H4 (cell line): ENCODE measurements at places on chromosomes 6 and 20.

DNA sequence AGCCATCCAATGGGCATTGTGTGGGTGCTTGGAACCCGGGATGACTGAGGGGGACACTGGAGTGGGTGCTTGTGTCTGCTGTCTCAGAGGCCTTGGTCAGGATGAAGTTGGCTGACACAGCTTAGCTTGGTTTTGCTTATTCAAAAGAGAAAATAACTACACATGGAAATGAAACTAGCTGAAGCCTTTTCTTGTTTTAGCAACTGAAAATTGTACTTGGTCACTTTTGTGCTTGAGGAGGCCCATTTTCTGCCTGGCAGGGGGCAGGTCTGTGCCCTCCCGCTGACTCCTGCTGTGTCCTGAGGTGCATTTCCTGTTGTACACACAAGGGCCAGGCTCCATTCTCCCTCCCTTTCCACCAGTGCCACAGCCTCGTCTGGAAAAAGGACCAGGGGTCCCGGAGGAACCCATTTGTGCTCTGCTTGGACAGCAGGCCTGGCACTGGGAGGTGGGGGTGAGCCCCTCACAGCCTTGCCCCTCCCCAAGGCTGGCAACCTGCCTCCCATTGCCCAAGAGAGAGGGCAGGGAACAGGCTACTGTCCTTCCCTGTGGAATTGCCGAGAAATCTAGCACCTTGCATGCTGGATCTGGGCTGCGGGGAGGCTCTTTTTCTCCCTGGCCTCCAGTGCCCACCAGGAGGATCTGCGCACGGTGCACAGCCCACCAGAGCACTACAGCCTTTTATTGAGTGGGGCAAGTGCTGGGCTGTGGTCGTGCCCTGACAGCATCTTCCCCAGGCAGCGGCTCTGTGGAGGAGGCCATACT is 49.4 kb downstream of the PYGB start:
- no peak for DNase-seq

DNA sequence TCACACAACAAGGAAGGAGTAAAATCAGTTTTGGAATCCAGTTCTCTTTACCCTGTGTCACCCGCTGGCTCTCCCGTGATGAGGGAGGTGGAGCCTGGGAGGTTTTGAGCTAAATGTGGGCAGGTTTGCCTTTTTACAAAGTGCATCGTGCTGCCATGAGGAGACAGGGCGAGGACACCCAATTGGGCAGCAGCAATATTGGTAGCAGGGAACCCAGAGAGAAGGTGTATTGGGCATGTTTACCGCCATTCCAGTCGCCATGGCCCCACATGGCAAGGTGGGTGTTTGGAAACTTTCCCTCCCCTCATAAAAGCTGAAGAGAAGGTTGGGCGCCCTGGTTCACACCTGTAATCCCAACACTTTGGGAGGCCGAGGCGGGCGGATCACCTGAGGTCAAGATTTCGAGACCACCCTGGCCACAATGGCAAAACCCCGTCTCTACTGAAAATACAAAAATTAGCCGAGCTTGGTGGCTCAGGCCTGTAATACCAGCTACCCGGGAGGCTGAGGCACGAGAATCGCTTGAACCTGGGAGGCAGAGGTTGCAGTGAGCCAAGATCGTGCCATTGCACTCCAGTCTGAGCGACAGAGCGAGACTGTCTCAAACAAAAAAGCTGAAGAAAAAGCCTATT is 3.5 kb upstream of the UBE2V1 start:
- DNase-seq: no peak

- DNase-seq: no peak
These were observed 11.5 kb downstream of the RIOK1 start for GRCh38 chr6:7401075-7401474.

GRCh38 chr6:70281923-70282311 is 21.0 kb downstream of the COL9A1 start:
- no peak for DNase-seq

DNA sequence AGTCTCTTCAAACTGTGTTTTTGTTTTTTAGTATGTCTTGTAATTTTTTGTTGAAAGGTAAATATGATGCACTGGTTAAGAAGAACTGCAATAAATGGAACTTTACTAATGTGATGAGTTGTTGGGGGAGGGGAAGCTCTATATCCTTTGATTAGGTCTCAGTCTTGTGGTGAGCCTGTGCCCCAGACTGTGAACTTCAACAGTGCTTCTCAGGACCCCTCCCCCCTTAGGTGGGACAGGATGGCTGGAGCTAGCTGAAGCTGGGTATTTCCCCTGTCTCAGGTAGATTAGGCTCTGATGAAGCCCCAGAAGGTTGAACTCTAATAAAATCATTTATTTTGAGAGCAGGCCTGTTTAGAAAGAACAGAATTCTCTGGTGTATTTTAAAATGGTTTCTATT is 31.4 kb upstream of the TASP1 start:
- DNase-seq: no peak
